Tongue (tissue), 3 donors: ENCODE measurements at places on chromosomes 5 and 9.

GRCh38 chr5:168813184-168813968 is 234.2 kb upstream of the PANK3 start:
- no peak for DNase-seq

- DNase-seq, result no peak
Observed at GRCh38 chr5:69010476-69010875, 83.3 kb upstream of the SLC30A5 start.

DNA sequence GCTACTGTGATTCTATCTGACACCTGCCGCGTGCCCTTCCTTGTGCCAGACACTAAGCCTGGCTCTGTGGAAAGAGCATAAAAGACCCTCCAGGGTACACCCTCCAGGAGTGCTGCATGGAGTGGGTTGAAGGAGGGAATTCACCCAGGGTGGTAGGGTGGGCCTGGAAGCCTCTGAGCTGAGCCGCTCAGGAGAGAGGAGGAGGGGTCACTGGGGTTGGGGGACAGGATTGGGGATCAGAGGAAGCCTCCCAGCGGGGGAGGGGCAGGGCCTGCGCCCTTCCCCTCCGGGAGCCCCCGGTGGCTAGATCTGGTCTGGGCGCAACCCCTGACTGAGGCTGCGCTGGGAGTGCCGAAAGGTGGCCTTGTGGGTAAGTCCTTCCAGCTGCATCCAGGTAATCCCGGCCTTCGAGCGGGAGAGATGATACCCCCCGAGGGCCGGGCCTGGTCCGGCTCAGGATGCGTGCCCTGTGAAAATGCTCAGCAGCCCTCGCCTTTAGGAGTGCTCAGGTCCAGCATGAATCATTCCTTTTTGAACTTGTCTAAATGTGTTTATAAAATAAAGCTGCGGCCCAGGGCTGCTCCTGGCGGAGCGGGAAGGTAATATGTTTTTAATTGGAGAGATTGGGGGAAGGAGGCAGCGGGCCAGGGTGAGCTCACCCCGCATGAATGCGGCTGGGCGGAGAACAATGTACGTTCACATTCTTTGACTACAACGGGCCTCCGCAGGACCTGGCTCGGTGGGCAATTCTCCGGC is 118.1 kb upstream of the SMIM23 start:
- DNase-seq, result peak; percentile 90

DNA sequence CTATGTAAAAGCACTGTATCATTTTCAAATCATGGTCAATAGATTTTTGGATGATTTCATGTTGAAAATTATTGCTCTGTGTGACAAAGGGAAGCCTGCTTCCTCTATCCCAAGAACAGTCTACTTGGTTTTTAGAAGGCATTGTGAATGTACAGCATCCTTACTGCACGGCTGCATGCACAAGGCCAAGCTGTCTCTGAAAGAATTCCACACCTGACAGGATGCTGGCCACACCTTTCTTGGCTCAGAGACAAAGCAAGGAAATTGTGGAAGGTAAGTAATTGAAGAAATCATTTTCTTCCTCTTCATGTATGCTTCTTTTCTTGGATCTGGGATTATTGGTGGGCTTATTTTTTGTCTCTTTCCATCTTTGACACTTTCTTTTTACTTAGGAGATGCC is 53.7 kb upstream of the VCAN start:
- no peak for DNase-seq

DNA sequence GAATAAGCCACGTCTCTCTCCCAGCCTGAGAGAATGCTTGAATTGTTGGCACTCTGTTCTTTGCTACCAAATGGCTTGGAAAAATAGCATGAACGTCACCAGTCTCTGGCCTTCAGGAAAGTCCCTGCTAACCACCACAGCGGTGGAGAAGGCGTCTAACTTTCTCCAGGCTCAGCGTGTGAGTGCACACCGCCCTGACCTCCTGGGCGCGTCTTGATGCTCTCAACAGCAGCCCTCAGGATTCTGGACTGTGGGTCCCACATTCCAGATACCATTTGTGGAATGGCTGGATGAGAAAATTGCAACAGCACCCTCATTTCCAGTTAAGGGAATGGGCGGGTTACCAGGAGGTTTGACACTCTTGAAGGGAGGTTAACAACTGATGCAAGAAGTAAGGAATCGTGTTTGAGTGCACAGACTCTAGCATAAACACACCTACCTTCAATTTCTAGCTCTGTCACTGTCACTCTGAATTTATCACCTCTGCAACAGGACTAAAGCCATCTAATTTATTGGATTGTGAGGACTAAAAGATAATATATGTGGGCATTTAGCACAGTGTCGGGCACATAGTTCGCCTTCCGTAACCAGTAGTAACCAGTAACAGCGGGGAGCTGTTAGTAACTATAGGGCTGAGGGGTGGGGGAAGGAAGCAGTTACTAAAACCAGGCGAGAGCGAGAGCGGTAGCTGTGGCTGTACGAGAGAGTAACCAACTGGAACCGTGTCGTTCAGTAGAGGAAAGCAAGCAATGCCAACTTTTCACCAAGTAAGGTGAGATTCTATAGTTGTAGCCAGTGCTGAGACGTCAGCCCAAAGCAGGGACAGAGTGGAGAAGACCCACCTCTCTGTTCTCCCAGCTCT is 807 bp upstream of the PLGRKT start:
- DNase-seq, result peak; percentile 28

GRCh38 chr9:113898596-113898995 is 22.5 kb downstream of the ZNF618 start:
- no peak for DNase-seq

GRCh38 chr9:36451949-36452348 is 51.9 kb upstream of the RNF38 start:
- DNase-seq, result no peak

- no peak for DNase-seq
Observed at GRCh38 chr9:6576987-6577386, 68.5 kb downstream of the GLDC start.

DNA sequence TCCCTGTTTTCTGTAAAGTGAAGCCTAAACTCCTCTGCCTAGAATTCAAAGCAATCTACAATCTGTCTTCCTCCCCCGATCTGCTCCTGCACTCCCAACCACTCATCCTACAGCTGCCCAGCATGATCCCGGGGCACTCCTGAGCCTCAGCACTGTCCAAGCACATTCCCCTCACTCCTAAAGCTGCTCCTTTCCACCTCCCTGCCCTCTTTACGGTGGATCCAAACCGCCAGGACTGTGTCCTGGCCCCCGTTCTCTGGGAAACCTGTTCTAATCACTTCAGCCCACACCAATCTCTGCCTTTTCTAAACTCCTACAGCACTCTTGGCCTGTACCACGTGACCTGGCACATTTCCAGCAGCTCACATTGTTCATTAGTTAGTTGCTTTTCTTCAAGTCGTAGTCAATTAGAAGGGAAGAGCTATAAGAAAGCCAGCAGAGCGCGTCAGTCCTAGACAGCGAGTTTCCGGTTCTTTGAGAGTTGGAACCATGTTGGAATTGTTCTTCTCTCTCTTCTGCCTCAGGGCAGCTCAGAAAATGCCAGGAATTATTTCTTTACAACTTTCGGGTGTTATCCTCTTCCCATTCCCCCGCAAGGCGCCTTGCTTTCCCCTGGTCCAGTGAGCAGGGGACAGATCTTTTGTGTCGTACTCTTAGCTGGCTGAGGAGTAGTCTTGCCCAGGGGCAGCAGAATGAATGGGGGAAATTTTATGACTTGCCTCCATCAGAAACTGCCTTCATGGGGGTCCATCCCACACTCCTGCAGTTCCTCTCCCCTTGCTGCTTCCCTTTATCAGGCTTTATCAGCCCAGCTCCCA is 60.7 kb downstream of the NRG2 start:
- DNase-seq, result peak; percentile 60

- no peak for DNase-seq
Observed at GRCh38 chr5:66647146-66647856, 51.1 kb downstream of the MAST4 start.

DNA sequence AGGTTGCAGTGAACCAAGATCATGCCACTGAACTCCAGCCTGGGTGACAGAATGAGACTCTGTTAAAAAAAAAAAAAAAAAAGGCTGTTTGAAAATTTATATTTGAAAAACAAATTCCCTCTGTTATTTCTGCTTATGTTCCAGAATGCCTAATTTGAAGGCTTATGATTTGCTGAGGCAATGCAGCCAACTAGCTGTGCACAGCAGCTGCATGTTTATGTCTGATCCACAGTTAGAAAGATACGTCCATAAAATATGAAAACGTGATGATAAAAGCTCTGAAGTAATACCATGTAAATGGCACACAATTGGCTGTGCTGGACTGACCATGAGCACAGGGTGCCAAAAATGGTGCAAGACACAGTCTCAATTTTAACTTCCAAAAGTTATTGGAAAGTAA is 453.2 kb downstream of the TUSC1 start:
- DNase-seq, result no peak

DNA sequence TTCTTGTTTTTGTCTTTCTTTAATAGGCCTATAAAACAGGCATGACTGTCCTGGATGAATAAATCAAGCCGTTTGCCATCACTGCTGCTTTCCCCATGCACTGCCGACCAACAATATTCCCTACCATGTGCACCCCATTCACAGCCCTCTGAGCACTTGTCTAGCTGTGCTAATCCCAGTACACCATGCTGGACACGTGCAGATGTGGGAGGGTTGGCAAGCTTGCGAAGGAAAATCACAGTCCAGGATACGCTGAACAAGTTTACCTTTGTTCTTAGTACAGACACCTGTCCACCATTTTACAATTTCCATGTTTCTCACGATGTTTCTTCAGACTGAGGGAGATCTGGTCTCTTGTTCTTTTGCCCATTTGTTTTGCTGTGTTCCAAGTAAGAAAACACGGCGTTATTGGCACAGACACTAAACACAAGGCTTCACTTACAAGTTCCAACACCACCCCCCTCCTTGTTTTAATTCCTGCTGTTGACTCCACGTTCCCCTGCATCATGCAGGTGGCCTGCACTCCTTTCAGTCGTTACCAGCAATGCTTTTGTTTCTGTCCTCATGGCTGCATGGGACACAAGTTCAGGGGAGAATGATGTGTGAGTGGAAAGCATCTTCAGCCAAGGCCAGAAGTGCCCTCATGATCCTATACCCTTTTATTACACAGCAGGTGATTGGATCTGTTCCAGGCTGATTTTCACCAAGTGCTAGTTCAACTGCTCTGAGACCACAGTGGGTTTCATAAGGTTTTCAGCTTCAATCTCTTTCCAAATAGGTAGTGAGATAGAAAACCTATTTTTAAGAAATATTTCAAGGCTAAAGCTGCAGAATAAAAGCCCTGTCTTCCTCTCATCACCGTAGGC is 608.9 kb downstream of the IRX1 start:
- DNase-seq, result peak; percentile 74

GRCh38 chr5:80296121-80296520 is 23.7 kb upstream of the SPZ1 start:
- DNase-seq, result peak; percentile 5

- peak; percentile 76 for DNase-seq
Observed at GRCh38 chr9:92716557-92716956, 46.6 kb upstream of the IPPK start.

DNA sequence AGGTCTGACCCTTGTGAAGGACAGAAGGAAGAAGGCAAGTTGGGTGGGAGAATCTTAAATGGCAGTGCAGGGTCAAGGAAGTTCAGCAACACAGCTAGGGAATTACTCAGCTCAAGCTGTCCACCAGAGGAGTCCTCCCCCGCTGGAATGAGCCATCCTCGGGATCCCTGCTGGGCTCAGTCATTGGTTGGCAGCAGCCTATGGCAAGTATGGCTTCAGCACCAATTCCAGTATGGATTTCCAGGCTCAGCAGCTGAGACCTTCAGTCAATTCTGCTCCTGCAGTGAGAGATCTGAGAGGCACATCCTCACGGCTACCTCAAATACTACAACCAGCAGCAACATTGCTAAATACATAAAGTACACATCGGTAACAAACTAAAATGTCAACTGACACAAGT is 280.6 kb upstream of the PIK3R1 start:
- DNase-seq, result no peak

DNA sequence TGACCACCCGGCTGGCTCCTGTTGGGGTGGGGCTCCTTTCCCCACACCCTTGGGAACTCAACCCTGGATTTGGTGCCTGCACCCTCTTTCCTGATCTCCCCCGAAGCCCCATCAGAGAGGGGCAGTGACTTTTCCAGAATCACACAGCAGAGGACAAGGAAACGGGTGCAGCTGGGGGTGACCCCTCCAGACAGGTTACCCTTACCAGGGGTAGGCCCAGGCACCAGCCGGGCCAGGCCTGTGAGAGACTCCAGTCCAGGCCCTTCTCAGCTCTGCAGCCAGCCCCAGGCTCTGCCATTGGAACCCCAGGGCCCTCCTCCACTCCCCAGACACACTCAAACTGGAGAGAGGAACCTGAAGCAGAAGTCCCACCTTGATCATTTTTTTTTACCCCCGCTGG is 19.0 kb upstream of the PHYHD1 start:
- DNase-seq, result no peak

- no peak for DNase-seq
Observed at GRCh38 chr5:1885404-1885755, 2.7 kb upstream of the IRX4 start.
